ENCODE measurements at places on chromosomes 5 and 9.
A peak's percentile ranks its signal among the peaks of the same experiment; 100 is the strongest.

GRCh38 chr9:75170898-75171360, 82.6 kb downstream of the OSTF1 start:
- no peak for DNase-seq

GRCh38 chr5:106121972-106122605, 1548.6 kb downstream of the EFNA5 start:
- no peak for DNase-seq

DNA sequence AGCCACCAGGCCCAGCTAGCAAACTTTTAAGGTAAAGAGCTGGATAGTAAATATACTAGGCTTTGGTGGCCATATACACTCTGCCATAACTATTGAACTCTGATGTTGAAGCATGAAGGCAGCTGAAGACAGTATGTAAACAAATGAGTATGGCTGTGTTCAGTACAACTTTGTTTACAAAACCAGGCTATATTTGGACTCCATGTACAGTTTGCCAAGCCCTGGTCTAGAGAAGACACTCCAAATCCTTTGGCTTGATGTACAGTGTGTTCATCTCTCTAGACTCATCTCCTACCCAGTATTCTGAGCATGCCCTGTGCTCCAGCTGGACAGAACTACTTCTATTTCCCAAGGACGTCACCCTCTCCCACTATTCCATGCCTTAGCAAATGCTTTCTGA, 54.3 kb upstream of the MEGF10 start:
- DNase-seq: no peak

DNA sequence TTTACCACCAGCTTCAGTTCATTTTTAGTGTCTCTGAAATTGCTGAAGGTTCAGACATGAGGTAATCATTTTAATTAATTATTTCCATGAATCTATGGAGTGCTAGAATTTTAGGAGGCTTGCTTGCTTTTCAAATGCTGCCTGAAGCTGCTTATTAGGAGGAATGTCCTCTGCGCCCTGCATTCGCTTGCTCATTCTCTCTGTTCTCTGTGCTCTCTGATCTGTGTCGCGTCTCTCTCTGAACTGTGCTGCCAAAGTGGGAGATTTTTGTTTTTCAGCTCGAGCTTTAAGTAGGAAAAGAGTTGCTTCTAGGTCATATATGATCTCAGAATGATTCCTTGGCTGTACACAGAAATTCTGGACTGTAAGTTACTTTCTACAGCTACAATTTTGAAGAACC, 101.7 kb upstream of the PRR16 start:
- no peak for DNase-seq

GRCh38 chr5:53779541-53779981, 219.1 kb downstream of the NDUFS4 start:
- peak; percentile 64 for DNase-seq

GRCh38 chr5:61965069-61965468, 340.9 kb upstream of the KIF2A start:
- peak; percentile 37 for DNase-seq

DNA sequence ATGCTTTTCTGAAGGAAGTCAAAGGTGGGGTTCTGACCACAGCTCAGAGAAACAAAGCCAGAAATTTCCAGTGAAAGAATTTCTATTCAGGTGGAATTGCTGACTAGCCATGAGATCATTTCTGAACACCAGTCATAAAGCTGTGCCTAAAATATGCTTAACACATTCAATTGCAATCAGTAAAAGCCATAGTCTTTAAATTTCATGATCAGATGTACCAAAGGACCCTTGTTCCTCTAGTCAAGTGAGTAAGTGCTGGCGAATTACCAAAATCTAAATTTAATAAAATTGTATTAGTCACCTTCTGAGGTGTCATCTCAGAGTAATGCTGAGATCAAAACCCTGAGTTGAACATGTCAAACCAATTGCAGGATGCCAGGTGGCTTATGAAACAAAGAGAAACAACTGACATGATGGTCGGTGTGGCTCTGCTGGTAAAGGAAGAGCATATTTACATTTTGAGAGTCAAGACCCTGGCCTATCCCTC, 334.2 kb upstream of the CCNH start:
- DNase-seq: peak; percentile 5

DNA sequence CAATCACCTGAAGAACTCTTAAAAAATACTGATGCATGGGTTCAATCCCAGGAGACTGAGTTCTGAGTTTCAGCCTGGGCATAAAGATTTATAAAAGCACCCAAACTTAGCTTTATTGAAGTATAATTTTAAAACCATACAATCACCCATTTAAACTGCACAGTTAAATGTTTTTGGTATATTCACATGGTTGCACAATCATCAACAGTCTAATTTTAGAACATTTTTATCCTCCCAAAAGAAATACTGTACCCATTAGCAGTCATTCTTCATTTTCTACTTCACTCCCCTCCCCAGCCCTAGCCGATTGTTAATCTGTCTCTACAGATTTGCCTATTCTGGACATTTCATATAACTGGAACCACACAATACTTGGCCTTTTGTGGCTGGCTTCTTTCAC, 141.7 kb downstream of the ARSB start:
- DNase-seq: no peak

- peak; percentile 51 for DNase-seq
Measured at GRCh38 chr5:10689391-10690081, 71.5 kb downstream of the DAP start.

DNA sequence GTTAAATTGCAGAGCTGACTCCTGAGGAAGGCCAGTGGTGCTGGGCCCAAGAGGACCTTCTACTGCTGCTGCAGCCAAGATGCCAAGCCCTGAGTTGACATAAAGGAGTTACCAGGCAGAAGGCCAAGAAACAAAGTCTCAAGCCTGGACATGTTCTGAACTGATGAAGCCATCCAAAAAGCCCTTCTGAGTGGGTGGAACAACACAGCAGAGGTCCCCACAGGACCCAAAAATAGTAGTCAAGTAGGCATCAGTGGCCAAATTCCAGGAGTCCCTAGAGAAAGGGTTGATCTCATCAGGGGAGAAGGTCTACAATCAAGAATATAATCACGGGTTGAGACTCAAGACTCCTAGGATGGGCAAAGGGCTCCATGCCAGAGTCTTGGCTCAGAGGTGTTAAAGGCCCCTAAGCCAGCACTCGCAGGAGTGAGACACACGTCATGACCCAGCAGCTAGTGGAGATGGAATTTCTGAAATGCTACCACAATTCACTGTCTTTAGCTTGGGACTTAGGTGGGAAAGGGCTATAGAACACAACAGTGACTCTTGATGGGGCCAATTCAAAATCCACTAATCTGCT, 119.7 kb downstream of the FANCC start:
- peak; percentile 78 for DNase-seq

- DNase-seq: no peak
Measured at GRCh38 chr5:150160448-150161081, 4.9 kb upstream of the PDGFRB start.

Measured in fibroblast of skin of abdomen (primary cell).